NCI-H1930 (cell line): ENCODE measurements at places on chromosomes 3 and 15.
A peak's percentile ranks its signal among the peaks of the same experiment; 100 is the strongest.

GRCh38 chr3:181384970-181385369, 326.8 kb upstream of the SOX2 start:
- no peak for DNase-seq

- DNase-seq: no peak
Measured at GRCh38 chr3:14879211-14879874, 60.6 kb downstream of the FGD5 start.

DNA sequence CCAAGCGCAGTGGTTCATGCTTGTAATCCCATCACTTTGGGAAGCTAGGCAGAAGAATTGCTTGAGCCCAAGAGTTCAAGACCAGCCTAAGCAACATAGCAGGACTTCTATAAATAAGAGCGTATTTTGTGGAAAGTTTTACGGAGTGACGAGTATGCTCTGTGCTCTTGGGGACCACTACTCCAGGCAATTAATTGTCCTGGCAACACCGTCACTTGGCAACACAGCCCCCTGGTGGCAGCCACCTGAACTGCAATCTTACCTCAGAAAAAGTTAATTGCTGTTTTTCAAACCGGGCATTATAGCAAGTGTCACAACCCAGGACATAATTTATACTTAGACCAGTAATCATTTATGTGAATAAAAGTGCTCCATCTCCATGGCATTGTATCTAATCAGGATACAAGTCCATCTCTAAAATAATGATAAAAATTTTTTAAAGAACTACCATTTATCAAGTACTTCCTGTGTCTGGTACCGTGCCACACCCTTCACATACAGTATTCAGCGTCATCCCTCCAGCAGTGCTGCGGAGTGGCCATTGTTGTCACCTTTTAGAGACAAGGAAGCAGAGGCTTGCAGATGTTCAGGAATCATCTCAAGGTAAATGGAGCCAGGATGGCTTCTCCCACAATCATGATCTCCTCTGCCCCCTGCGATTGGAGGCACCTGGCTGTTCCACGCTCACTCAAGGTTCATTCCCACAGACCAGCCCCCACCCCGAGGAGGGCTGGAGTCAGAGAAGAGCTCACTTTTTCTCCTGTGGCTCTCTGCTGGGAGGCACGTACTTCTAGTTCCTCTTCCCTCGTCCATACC, 34.5 kb downstream of the PLA2G4D start:
- no peak for DNase-seq

DNA sequence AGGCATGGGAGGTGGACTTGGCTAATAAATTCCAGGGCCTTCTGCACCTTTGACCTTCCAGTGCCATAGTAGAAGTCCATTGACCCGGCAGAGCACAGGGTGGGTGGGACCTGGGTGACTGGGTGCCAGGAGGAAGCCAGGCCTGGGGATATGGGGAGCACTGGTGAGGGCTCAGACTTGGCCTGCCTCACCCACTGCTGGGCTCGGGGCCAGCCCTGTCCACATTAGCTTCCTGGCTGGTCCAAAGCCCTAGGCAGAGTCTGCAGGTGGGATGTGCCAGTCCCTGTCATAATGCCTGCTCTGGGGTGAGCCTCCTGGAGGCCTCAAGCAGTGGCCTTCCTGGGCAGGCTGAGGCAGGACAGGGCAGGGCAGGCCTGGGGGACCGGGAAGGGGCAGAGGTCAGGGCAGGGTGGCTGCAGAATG, 38.1 kb upstream of the CHRNB4 start:
- no peak for DNase-seq

DNA sequence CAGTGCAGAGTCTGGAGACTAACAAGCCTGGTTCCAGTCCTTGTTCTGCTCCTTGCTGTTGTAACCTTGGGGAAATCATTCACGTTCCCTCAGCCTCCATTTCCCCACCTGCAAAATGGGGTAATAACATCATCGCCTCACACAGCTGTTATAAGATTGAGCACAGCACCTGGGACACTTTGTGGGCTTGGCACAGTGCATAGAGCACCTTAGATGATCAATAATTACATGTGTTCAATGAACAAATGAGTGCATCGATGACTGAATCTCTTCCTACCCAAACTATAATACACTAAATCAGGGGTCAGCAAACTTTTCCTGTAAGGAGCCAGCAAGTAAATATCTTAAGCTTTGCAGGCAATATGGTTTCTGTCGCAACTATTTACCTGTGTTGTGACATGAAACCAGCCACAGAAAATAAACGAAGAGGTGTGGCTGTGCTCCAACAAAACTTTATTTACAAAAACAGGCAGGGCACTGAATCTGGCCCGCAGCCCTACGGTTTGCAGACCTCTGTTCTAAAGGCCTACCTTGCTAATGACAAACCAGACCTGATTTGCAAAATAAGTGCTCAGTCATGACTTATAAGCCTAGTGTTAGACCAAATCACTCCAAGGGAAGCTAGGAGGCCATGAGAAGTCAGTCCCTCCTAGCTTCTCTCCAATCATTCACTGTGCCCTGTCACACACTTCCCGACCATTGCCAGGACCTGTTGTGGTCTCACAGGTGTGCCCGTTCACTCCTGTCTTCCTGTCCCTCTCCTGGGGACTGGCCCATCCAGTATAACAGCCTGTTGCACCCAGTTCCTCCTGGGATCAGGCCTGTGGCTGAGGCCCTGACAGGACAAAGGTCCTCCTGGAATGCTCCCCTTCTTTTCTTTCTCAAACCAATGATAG, 149.4 kb upstream of the WNT5A start:
- no peak for DNase-seq

- no peak for DNase-seq
Measured at GRCh38 chr15:100133001-100133400, 208.8 kb downstream of the ADAMTS17 start.

- no peak for DNase-seq
Measured at GRCh38 chr3:106457281-106458180, 588.7 kb upstream of the CBLB start.

DNA sequence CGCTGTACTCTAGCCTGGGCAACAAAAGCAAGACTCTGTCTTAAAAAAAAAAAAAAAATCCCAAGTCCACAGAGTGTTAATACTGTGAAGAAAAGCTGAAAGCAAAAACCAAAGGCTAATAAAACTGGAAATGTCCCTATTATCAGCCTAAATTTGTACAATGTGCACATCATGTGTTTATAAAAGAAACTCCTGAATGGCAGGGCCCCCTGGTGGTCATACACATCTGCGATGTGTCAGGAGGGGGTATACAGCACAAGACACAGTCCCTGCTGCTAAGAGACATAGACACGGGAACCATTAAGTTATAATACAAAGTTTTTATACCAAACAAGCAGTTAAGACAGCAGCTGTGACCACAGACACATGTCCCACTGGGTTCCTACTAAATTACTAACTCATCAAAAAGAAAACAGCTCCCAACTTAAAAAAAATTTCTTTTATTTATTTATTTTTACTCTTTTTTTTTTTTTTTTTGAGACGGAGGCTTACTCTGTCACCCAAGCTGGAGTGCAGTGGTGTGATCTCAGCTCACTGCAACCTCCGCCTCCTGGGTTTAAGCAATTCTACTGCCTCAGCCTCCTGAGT, 31.0 kb downstream of the IDH2 start:
- no peak for DNase-seq

- no peak for DNase-seq
Measured at GRCh38 chr3:47577583-47578118, 1.0 kb downstream of the CSPG5 start.

- no peak for DNase-seq
Measured at GRCh38 chr15:99132122-99132521, 27.2 kb downstream of the SYNM start.

GRCh38 chr3:188950832-188951489, 220.8 kb upstream of the TPRG1 start:
- no peak for DNase-seq

GRCh38 chr3:64932016-64932518, 244.3 kb upstream of the ADAMTS9 start:
- DNase-seq: no peak

GRCh38 chr15:56988219-56988618, 69.8 kb downstream of the TCF12 start:
- no peak for DNase-seq

- peak; percentile 67 for DNase-seq
Measured at GRCh38 chr3:155382396-155383042, 89.0 kb upstream of the STRIT1 start.

DNA sequence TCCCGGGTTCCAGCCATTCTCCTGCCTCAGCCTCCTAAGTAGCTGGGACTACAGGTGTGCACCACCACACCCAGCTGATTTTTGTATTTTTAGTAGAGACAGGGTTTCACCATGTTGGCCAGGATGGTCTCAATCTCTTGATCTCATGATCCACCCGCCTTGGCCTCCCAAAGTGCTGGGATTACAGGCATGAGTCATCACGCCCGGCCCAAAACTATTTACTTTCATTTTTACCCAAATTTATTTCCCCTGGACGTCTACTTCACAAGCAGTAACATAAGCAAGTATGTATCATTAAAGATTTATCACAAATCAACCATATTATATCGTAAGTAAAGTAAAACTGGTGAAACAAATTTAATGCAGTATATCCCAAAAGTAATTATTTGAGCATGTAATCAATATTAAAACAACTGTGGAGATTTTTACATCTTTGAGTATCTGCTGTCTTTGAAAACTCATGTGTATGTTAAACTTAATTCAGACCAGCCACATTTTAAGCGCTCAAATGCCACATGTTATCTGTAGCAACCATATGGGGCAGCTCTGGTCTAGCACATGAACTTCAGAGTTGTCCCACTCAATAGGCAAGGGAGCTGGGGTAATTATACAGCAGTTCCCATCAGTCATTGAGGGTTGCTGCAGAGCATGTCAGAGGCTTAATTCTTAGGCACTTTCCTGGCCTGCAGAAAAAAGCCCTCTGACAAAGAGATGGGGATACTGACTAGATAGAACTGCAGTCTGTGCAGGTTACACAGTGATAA, 185.7 kb upstream of the CTDSPL start:
- no peak for DNase-seq

GRCh38 chr3:25103391-25103790, 324.7 kb upstream of the RARB start:
- DNase-seq: no peak

GRCh38 chr3:33868309-33868708, 69.9 kb downstream of the PDCD6IP start:
- DNase-seq: no peak

DNA sequence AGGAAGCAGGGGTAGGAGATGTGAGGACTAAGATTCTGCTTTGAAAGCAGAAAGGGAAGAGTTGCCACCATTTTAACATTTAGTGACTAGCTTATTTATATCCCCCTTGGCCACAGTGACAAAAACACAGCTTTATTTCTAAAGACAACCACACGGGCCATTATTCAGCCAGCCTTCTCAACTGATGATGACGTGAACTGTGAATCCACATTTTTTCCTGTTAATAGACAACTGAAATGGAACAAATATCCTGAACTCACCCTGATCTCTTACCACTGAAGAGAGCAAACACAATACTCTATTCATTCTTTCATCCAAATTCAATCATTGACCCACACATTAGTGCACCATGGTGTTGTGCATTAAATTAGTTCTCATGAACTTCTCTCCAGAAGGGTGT, 145.1 kb downstream of the TNIK start:
- no peak for DNase-seq

DNA sequence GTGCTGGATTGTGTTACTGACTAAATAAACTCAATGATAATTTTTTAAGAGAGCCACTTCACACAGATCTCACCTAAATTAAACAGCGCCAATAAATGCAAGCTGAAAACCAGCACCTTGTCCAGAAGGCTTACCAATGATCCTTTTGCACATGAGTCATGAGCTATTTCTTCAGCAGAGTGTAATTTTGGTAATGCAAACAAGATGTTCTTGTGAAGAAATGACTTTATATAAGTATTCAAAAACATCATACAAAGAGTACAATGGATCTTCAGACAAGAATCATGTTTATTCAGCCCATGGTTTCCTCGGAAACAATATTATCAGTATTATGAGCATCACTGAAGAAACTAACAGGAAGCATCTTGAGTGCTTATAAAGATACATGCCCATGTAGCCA, 263.8 kb upstream of the UBE2E2 start:
- DNase-seq: no peak
